ENCODE measurements at places on chromosomes 2 and 18.

- DNase-seq, result no peak
These were observed 21.6 kb downstream of the TIA1 start for GRCh38 chr2:70226781-70227180.

GRCh38 chr2:24469148-24469650, 21.9 kb upstream of the NCOA1 start:
- DNase-seq, result no peak

DNA sequence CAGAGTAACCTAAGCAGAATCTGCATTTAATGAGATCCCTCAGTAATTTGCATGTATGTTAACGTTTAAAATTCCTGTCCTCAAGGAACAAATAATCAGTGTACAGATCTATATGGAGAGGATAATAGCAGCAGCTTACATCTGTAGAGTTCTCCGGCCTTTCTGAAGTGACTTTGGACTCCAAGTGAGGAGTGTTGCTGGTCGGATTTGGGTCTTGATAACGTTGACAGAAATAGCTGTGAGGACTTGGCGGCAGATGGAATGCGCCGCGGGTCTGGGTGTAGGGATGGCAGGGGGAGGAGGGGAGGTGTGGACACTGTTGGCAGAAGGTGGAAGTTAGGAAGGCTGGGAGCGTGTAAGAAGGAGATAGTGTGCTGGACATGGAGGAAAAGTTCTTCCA, 170.9 kb upstream of the GATA6 start:
- DNase-seq, result no peak

DNA sequence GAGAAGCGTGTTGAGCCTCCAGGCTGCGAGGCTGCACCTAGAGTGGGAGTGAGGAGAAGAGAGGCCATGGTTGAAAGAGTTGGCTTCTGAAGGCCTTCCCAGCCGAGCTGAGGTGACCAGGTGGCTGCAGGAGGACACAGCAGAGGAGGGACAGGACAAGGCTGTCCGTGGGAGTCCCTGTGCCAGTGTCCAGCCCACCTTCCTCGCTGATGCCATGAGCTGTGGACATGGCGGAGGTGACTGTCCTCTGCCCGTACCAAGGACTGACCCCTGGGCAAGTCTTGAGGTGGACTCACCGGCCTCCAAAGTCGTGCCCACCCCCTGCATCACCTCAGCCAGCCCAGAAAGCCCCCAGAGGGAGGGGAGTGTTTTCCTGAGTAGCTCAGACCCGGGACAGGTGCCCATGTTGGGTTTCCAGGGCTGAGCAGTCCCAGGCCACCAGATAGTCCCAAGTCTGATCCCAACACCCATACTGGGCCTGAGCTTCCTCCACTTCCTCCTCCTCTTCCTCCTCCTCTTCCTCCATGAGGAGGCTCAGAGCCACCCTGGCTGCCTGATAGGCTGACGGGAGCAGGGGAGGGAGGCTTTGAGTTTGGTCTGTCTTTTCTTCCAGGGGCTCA, 43.0 kb upstream of the FOSL2 start:
- DNase-seq, result no peak

DNA sequence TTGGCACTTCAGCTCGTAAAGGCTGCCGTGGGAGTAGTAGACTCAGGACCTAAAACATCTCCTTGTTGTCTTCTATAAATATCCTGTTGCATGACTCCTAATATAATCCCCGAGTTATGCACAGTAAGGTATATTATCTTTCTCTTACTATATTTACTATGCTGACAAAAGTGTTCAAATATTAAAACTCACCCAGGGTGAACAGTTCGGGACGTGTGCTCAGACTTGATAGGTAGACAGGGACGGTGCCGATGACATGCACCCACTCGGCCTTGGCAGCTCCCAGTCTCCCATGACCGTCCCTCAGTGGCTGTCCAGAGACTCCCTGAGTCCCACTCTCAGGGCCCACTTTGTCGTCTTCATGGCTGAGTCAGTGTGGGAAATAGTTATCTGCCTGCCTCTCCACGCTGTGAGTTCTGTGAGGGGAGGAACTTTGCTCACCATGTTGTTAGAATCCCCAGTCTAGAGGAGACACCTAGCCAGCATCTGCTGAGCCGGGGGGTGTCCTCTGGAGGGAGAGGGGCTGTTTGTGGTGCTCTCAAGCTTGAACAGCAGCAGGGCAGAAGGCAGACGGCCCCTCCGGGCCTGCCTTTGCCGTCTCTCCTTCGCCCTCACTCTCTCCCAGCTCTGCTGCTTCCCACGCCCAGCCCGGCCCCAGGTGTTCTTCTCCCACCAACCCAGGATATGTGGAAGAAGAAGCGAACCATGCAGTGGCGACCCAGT, 75.0 kb downstream of the DGKD start:
- DNase-seq, result no peak

GRCh38 chr2:118881490-118882129, 34.2 kb upstream of the EN1 start:
- peak; percentile 79 for DNase-seq

GRCh38 chr2:232013701-232014353, 52.3 kb downstream of the DIS3L2 start:
- DNase-seq, result no peak

DNA sequence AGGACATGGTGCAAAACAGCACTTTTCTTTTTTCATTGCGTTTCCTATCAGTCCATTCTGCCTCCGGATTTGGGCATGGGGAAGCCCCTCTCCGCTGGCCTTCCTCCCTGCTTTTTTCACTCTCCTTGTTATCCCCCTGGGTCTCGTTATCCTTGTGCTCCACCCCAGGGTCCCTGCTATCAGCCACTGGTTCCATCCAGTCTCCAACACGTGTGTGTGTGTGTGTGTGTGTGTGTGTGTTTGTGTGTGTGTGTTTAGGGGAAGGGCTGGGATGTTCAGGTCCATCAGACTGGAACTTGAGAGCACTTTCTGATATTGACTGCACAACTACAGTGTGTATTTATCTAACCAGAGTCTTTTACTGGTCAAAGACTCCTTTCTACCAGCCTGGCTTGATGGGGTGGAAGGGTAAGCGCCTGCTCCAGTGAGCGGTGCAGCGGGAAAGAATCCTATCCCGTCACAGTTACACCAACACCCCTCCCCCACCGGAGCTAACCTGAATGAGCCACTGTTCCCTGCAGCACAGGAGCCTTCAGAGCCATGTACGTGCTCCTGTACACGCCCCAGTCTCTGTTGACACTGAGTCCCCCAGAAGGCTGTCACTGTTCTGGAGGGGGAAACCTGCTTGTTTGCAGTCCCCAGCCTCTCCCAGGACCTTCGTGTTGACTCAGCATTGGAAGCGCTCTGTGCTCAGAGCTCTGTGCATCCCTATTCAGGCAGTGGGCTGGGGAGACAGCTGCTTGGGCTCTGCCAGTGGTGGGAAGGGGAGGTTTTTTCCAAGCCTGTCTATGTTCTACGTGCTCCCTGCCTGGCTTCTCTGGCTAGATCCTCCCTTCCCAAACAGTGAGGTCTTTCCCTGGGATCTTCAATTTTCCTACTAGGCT, 4.6 kb downstream of the INHA start:
- DNase-seq, result peak; percentile 57

DNA sequence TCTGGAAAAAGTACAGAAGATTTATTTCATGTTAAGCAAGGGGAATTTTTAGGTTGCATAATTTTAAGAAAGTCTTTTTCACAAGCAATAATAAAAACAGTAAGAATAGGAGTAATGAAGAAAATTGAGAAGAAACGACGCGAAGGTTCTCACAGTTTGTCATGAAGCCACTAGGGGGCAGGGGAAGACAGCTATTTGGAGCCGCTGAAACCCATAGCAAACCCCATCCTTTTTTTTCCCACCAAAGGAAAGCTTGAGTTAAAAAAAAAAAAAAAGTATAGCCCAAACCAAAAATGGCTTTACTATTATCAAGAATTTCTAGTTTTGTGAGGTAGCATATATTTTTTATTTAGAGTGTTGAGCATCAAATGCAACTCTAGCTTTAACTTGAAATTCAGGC, 300.9 kb downstream of the PHLPP1 start:
- peak; percentile 64 for DNase-seq

DNA sequence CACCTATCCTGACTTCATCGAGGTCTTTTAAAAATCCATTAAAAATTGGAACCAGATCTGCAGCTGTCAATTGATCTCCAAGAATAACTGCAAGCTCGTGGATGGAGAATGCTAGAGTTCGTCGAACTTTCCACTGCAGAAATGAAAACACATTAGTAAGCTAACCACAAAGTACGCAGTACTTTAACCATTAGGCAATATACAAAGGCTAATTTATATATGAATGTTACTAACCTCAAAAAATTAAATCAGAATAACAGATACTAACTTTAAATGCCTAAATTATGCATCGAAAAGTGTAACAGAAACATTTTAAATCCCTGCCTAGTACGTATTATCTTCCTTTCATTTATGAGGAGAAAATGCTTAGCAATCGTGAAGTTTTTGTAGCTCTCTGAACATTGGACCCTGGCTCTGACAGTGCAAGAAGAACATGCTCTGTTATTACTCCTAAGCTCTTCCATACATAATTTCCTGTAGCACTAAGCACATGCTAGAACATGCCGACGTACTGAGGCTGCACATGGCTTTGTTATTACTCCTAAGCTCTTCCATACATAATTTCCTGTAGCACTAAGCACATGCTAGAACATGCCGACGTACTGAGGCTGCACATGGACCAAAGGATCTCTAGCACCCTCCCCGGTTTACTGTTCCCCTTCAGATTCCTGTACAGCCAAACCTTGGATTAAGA, 57.0 kb downstream of the PPP4R1 start:
- no peak for DNase-seq

GRCh38 chr18:29147944-29148343, 971.0 kb upstream of the CDH2 start:
- DNase-seq, result peak; percentile 48

DNA sequence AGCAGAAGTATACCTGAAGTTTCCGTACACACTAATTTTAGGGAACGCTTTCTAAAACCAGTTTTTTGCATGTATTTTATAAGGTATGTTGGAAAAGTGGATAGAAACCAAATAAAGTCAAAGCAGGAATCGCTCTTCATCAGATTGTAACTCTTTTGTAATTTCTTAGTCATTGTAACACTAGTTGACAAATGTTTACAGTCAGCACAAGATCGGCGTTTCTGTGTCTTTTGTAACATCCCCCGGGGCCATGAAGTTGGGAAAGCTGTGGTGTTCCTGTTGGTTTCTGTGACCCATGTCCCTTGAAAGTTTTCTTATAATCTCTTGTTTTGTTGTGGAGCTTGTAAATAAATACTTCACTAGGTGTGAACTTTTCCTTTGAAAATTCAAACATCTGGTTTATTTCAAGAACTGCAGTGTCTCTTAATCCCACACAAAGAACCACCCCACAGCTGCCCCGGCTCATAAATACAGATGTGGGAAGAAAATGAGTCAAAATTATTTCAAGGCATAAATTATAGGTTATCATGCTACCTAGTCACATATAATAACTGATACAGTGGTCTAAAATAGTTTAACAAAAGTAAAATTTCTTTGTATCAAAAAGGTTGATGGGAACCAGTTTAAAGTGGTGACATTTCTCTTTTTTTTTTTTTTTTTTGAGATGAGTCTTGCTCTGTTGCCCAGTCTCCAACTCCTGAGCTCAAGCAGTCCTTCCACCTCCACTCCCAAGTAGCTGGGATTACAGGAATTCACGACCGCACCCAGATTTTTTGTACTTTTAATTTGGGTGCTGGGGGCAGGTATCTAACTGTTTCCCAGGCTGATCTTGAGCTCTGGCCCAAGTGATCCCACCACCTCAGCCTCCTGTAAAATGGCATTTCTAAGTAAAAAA, 751 bp upstream of the NMI start:
- no peak for DNase-seq

Data from iPS-NIHi11 (cell line).